ENCODE measurements at places on chromosomes 6 and 20. TPM values are rescaled to one million over a fixed set of nuclear protein-coding genes. Genes with fewer than 3 reads are reported as not detected.

Gene UBE2C
- 43.6 TPM for total RNA-seq

Gene C4B
- 0.54 TPM for total RNA-seq

Gene OVOL2
- not detected for total RNA-seq

Gene PNPLA1
- total RNA-seq = not detected

DNA sequence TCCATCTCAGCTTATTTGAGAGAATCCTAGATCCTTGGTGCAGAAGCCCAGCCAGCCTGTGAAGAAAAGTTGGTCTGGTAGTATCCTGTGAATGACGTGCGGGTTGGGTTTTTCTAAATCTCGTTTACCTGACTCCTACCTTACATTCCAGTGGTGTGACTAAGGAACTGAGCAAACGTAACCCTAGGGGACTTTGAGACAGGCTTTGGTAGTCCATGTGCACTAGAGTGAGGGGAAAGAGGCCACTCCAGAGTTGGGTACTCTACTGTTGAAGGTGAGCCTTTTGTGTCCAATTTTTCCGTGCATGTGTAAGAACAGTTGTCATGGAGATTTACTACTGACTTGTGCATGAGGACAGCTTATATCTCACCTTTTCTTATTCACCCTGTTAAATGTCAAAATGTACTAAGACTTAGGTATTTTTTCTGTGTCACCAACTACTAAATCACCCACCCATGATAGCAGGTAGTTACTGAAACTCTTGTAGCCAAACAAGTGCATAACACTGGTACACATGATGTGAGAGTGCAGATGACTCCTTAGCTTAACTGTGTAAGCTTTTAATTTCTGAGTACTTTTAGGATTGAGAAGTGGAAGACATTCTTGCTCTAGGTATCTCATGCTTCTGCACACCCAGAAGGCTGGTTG, 26.3 kb upstream of the PLCG1 start:
- no peak for DNase-seq

DNA sequence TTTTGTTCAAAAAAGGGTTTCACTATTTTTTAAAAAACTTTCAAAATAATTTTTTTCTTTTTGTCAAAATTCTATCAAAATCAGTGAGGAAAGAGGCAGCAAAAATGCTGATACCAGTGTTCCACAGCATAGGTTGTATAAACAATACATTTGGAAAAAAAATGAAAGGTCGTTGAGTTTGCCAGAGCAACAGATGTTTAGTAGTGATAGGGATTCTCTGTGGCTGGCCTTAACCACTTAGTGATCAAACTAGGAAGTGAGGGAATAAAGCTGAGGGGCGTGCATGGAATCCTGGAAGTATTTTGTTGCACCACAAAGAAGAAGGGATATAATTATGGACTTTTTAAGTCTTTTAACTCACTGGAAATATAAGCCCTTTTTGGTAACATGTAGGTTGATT, 555.3 kb upstream of the CHD6 start:
- DNase-seq = no peak

DNA sequence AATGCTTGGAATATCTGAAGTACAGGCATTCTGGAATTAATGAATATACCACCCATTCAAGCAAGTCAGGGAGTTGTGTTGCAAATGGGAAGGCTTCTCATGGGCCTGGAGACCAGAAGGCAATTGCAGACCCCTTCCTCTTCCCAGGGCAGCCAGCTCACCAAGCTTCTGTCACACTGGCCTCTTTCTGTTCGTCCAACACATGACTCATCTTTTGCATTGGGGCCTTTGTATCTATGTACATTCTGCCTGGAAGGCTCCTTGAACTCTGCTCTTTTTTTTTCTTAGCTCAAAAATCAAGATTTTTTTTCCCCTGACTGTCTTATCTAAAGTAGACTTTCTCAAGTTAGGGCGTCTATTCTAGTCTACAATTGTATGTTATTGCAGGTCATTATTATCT, 132.9 kb upstream of the MYLIP start:
- no peak for DNase-seq

- no peak for DNase-seq
Measured at GRCh38 chr6:120918137-120918536, 416.1 kb downstream of the TBC1D32 start.

DNA sequence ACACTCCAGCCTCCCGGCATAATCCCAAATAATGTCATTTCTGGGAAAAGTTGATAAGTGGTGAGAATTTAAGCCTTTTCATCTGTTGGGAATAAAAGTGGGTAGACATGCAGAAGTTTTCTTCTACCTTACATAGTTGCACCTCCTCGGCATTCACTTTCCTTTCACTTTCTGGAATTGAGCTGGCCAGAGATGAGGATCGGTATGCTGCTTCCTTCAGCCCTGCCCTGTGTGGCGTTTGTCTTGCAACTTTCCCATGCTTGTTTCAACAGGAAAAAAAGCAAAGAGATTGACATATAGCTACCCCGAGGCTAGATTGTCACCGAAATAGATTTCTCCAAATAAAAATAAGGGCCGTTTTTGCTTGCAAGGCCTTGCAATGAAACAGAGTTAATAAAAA, 65.8 kb upstream of the JAG1 start:
- DNase-seq = no peak

- DNase-seq = no peak
Measured at GRCh38 chr6:102950967-102951366, 1557.5 kb downstream of the GRIK2 start.

GRCh38 chr6:1767481-1768246, 157.9 kb downstream of the FOXC1 start:
- DNase-seq = peak; percentile 46

- no peak for DNase-seq
Measured at GRCh38 chr6:160253714-160254113, 4.9 kb downstream of the SLC22A2 start.

DNA sequence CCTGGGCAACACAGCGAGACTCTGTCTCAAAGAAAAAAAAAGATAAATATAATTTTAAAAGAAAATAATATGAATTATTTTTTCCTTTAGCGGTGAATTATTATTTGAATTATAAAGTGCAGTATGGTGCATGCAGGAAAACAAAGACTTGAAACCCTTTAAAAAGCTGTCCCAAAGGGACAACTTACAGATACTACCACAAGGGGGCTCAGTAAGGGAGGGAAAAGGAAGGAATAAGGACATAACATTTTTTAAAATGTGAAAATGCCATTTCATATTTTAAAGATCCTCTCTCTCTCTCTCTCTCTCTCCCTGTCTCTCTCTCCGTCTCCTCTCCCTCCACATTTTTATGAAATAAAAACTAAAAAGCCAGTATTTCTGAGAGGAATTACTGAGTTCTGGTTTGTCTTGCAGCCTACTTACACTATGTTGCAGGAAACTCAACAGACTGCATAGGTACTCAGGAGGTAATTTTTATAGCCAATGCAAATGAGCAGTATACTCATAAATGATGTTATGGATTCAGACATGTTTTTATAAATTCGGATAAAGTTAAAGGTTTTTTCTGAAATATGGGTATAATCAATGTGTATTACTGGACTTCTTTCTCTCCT, 455.0 kb upstream of the GJE1 start:
- DNase-seq = peak; percentile 47

DNA sequence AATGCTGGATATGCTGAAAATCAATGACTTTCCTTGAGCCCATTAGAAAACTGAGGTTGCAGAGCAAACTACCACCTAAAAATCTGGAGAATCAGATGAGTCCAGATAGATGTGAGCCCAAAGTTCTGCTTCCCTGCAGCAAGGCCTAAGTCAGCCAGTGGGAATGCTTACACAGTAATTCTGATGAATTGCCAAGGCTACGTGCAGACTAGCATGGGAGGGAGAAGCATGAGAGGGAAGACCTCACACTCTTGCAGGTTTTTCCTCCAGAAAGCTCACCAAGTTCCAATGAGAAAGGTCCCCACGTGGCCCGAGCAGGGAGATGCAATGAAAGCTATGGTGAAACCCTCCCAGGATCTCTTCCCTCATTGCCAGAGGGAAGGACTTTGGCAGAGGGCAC, 104.8 kb upstream of the SIRPA start:
- DNase-seq = no peak

GRCh38 chr20:4113615-4114603, 98.6 kb upstream of the RNF24 start:
- DNase-seq = no peak

- DNase-seq = no peak
Measured at GRCh38 chr6:89009624-89010059, 46.2 kb upstream of the RNGTT start.

DNA sequence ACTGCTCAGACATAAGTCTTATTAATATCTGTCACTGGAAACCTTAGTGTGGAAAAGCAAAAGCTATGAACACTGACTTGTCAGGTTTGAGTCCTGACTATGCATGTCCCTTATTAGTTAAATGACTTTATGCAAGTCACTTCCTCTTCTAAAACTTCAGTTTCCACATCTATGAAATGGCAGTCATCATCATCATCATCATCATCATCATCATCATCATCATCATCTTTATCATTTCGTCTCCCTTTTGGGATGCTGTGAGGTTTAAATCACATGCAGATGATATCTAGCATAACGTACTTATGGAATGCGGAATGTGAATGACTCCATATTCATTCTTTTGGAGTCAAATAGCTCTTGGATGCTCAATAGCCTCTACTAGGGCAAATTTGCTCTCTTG, 24.5 kb downstream of the HDGFL1 start:
- DNase-seq = no peak

- peak; percentile 40 for DNase-seq
Measured at GRCh38 chr6:113476937-113477839, 380.0 kb upstream of the MARCKS start.

DNA sequence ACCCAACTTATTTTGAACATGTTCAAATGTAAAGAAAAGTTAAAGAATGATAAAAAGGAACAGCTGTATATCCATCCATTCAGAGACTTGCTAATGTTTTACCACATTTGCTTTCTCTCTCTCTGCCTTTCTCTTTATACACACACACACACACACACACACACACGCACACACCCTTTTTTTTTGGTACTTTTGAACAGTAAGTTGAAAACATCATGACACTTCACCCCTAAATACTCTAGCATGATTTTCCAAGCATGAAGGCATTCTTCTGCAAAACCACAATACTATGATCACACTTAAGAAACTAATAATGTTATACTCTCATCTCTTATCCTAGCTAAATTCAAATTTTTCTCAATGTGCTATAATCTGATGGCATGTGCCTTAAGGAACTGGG, 192.3 kb downstream of the UTRN start:
- peak; percentile 18 for DNase-seq

DNA sequence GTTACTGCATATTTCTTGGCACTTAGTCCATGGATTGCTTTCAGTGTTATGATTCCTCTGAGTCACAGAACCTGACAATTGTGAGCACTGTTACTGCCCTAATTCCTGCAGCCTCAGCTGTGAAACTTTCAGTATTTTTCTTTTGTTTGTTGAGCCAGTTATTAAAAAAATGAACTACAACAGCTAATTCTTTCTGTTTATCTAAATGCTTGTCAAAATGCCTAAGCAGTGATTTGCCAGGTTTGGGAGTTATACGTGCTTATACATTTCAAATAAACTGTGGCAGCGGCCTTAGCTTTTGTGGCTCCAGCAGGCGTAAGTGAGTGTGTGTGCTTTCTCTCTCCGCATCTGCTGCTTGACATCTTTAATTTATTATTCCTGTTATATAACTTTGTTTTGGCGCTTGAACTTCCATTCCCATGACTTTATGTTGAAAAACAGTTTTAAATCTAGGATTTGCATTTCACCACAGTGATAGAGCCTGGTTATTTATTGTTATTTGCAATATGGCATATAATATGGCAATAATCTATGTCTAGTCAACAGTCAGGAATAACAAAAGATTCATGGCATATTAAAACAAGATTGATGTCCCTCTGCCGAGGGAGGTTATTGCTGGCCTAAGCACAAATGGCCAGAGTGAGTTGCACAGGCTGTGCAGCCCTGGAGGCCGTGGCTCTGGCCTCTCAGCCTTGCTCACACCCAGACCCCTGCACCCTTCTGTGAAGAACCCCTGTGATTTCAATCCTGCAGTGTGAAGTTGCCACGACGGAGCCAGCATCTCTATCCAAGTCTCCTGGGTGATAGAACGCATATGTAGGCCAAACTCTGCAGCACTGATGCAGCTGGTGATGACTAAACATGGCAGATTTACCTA, 303.4 kb downstream of the THBS2 start:
- peak; percentile 33 for DNase-seq

DNA sequence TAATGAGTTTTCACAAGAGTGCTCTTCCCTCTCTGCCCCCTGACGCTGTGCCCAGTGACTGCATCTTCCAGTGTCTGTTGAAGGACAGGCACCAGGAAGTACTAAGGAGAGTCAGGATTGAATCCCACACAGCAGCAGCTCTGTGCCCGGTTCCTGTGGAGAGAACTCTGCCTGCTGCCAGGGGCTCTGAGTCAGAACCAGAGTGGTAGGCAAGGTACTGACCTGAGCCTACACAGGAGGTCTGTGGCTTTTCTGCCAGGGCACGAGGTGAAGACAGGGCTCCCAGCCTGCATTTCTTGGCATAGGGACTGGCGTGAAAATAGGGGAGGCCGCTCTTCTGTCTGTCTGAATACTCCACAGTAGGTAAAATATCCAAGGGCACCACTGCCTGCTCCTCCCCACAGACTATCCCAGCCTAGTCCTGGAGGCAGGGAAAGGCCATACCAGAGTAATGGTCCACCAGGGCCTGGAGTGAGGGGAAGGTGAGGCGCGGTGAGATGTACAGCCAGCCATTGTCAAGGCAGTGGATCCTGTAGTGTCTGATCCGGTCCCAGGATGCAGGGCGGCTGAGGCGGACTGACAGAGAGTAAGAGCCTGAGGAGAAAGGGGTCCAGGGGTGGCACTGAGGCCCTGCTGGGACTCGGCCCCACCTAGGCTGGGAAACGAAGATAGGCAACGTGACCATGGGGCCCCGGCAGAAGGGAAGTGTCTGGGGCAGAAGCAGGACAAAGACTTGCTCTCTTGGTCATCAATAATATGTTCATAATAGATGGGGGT, 9.4 kb downstream of the RAB5IF start:
- DNase-seq = no peak

- DNase-seq = no peak
Measured at GRCh38 chr6:39422238-39422637, 99.7 kb upstream of the KCNK16 start.

DNA sequence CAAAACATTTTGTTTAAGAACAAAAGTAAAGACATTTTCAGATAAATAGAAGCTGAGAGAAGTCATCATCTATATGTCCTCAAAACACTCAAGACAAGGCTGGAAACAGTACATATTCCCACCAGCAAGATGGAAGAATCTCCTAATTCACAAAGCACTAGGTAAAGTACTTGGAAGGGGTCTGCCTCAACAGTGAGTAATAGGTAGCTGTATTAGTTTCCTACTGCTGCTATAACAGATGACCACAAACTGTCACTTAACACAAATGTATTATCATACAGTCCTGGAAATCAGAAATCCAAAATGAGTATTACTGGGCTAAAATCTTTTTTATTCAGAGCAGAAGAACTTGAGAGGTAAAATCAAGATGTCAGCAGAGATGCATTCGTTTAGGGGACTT, 40.6 kb downstream of the ZKSCAN8 start:
- no peak for DNase-seq
